Endothelial cell of umbilical vein (primary cell): ENCODE measurements at places on chromosomes 6 and 20. TPM values are rescaled to one million over a fixed set of nuclear protein-coding genes. Genes with fewer than 3 reads are reported as not detected.

The LZTS3 gene
- 3.6 and 4.5 TPM in 2 replicates for total RNA-seq

DNA sequence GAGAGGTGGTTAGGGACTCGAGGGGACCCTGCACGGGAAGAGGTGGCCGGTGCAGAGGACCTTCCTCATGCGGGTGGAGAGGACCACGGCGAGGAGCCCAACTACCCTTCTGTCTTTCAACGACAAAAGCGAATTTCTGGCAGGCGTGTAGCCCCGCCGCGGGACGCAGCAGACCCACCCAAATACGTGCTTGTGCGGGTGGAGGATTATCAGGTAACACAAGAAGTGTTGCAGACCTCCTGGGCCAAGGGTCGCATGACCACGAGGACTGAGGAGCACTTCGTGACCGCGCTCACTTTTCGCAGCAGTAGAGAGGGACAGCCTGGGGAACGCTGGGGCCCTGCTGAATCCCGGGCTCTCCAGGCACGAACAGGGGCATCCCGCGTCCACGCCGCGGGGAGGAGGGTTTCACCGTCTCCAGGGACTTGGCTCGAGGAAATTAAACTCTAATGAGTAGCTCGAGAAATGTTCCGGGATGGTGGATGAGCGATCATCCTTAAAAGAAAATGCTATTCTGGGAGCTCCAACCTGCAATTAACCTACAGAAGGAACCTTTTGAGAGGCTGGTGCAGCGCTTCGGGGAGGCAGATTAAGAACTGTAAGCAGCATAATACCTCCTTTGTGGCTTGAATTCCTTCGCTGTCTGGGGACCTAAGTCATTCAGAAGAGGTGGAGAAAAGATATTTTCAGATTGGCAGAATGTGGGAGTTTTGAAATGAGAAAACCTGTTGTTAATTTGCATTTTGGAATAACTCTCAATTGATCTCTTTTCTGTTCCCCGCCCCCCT is 804 bp downstream of the C6orf141 start:
- peak overlapping the region; percentile 71 for H3K4me3 ChIP-seq
- peaks cover 3% of the 10 kb centered on the region for H3K27me3 ChIP-seq
- peaks cover 31% of the 10 kb centered on the region for H3K4me1 ChIP-seq
- H3K36me3 ChIP-seq, result no peaks in the 10 kb centered on the region

GRCh38 chr20:22914291-22914690 is 120.8 kb upstream of the SSTR4 start:
- no peak for DNase-seq
- no peaks in the 10 kb centered on the region for H3K4me1 ChIP-seq
- no peak overlapping the region for H3K27ac ChIP-seq
- no peaks in the 10 kb centered on the region for H3K27me3 ChIP-seq

The HNF4A gene
- not detected in 2 replicates for total RNA-seq

The CST2 gene
- not detected in 2 replicates for total RNA-seq

- no peak overlapping the region for H3K27ac ChIP-seq
- peaks cover 5% of the 10 kb centered on the region for H3K4me1 ChIP-seq
- no peaks in the 10 kb centered on the region for H3K27me3 ChIP-seq
- no peak overlapping the region for H3K4me3 ChIP-seq
- DNase-seq, result no peak
These were observed 5.0 kb upstream of the CAP2 start for GRCh38 chr6:17388365-17388764.

DNA sequence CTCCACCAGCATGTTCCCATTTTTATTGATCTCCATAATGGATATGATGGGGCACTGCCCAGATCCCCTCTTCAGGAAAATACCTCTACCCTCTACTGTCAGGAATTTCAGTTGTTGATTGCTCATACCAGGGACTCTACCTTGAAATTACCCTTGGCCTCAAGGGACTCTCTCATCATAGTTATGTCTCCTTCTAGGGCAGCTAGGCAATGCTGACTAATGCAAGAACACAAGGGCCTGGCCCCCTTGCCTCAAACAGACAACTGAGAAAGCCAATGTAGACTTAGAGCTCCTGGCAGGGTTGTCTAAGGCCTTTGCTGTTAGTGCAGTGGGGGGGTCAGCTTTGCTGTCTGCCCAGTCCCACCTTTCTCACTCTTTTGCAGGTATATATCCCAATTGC is 493.1 kb downstream of the BTBD3 start:
- H3K36me3 ChIP-seq, result no peaks in the 10 kb centered on the region
- H3K27ac ChIP-seq, result no peak overlapping the region
- no peaks in the 10 kb centered on the region for H3K27me3 ChIP-seq
- no peaks in the 10 kb centered on the region for H3K4me1 ChIP-seq
- DNase-seq, result no peak

The PRND gene
- total RNA-seq, result 0.18 and 0.28 TPM in 2 replicates

DNA sequence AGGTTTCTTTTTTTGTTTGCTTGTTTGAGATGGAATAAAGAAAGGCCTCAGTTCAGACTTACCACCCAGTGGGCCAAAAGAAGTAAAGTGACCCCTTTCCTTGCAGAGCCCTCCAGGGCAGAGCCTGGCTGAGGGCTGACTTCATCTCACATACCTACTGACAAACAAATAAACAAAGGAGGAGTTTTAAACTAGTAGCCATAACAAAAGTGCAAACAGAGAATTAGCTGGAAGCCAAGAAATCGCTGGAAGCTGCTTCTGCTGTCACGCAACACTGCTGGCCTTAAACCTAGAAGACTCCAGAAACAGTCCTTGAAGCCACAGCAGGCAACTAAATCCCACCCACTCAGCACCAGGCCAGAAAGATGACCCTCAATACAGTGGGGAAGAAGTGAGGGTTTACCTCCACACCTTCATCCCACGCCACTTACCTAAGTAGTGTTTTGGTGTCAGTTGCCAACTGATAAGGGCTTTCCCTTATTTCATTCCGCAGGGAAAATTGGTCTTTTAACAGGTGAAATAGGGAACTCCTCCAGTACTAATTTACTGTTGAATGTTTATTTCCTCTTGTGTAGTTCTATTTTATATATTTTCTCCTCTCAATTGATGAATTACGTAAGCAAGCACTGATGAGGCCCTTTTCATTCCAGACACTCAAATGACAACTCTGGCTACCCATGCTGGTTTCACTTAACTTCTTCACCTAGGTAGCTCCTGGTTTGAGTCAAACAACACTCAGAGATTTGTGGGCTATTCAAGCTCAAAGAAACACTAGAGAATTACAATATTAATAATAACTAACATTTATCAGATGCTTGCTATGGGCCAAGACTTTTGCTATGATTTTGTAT is 46.2 kb downstream of the EDN1 start:
- no peak for DNase-seq
- H3K27me3 ChIP-seq, result no peaks in the 10 kb centered on the region
- H3K36me3 ChIP-seq, result no peaks in the 10 kb centered on the region
- peaks cover 3% of the 10 kb centered on the region for H3K4me1 ChIP-seq
- no peak overlapping the region for H3K27ac ChIP-seq
